ENCODE measurements at places on chromosomes 16 and 17. TPM values are rescaled to one million over a fixed set of nuclear protein-coding genes. Genes with fewer than 3 reads are reported as not detected.

The ABCA6 gene
- total RNA-seq = 3.7 TPM

The SLC47A1 gene
- 4.9 TPM for total RNA-seq

The STH gene
- 2.0 TPM for total RNA-seq

The CEP295NL gene
- total RNA-seq = 1.2 TPM

The CDK10 gene
- total RNA-seq = 30.6 TPM

The TMEM238L gene
- not detected for total RNA-seq

The FCSK gene
- total RNA-seq = 6.5 TPM

The PIRT gene
- under 0.01 TPM for total RNA-seq

The NATD1 gene
- 1.6 TPM for total RNA-seq

The MT1X gene
- total RNA-seq = 7.7 TPM

The GABARAP gene
- 108 TPM for total RNA-seq

The DNAH3 gene
- 0.41 TPM for total RNA-seq

The YPEL2 gene
- 12.6 TPM for total RNA-seq

The IKZF3 gene
- 0.41 TPM for total RNA-seq

The TEX19 gene
- total RNA-seq = not detected

The SLC38A8 gene
- total RNA-seq = not detected

The SLC4A1 gene
- total RNA-seq = 4.9 TPM

The TNP2 gene
- not detected for total RNA-seq

The BCL7C gene
- total RNA-seq = 41.6 TPM

The RNF112 gene
- total RNA-seq = 26.1 TPM

The KCNJ12 gene
- 0.82 TPM for total RNA-seq

The KRT39 gene
- total RNA-seq = not detected

The ITGA2B gene
- total RNA-seq = 0.82 TPM

The CEP131 gene
- total RNA-seq = 13.0 TPM

The KLHL10 gene
- total RNA-seq = under 0.01 TPM

The KRT24 gene
- not detected for total RNA-seq

The SLC52A1 gene
- total RNA-seq = not detected

The SLC6A2 gene
- total RNA-seq = under 0.01 TPM

The EVPL gene
- not detected for total RNA-seq

The DOC2B gene
- 35.1 TPM for total RNA-seq

The KRTAP4-5 gene
- total RNA-seq = not detected

The MBTD1 gene
- total RNA-seq = 64.4 TPM

The EPN3 gene
- 0.41 TPM for total RNA-seq

The CHRNE gene
- 0.82 TPM for total RNA-seq

The BCAS3 gene
- 40.8 TPM for total RNA-seq

The TMEM100 gene
- total RNA-seq = 3.3 TPM

The OTOP2 gene
- not detected for total RNA-seq

The TOX3 gene
- 18.8 TPM for total RNA-seq

The TPPP3 gene
- total RNA-seq = 2.0 TPM

The RTN4RL1 gene
- total RNA-seq = 20.4 TPM

The HSF4 gene
- 3.7 TPM for total RNA-seq

The GAST gene
- total RNA-seq = not detected

The CPHXL2 gene
- not detected for total RNA-seq

The ZDHHC1 gene
- total RNA-seq = 1.2 TPM

The FOXL1 gene
- 0.82 TPM for total RNA-seq

The RNF43 gene
- total RNA-seq = 0.41 TPM

The TRPV2 gene
- total RNA-seq = 2.4 TPM

The ALOX15B gene
- under 0.01 TPM for total RNA-seq

The NLGN2 gene
- total RNA-seq = 8.2 TPM

The MRTFB gene
- total RNA-seq = 37.5 TPM

The CD300H gene
- total RNA-seq = not detected

The RCVRN gene
- under 0.01 TPM for total RNA-seq

The PKMYT1 gene
- 1.2 TPM for total RNA-seq
